ENCODE measurements at places on chromosomes 5 and 9.

- H3K4me1 ChIP-seq: peaks cover 26% of the 10 kb centered on the region
- no peak overlapping the region for H3K27ac ChIP-seq
- H3K27me3 ChIP-seq: no peaks in the 10 kb centered on the region
- no peak overlapping the region for H3K4me3 ChIP-seq
- DNase-seq: no peak
- no peaks in the 10 kb centered on the region for H3K36me3 ChIP-seq
These were observed 12.5 kb upstream of the SSBP2 start for GRCh38 chr5:81763294-81763928.

DNA sequence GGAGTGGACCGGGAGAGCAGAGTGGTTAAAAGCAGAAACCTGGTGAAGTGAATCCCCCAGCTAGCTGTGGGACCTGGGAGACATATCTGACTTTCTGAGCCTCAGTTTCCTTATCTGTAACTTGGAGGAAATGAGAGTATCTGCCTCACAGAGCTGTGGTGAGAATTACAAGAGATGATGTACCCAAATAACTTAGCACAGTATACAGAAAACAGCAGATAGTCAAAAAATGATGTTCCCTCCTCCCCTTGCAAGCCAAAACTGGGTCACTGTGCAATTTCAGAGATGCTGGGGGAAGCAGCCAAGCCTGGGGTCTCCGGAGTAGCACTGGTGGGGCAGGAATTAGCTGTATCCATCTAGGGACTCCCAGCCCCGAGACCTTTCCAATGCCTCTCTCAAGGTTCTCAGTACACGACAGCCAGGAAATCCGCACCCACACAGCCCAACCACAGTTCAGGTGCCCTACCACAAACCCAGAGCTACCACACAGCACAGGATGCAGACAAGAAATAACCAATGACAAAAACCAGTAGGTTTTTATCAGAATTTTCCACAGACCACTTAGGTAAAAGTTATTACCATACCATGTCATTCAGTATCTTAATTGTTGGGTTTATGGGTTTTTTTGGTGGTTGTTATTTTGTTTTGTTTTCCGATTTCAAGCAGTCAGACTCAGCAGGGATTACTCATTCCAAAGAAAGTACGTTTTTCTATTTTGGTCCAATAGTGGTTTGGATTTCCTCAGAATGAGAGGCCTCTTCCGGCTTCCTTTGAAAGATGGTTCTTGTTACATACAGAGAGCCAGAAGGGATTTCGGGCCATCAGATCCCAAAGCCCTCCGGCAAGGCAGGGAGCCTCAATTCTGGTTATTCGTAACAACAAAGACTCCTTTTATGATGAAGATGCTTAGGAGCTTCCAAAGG is 4.9 kb upstream of the HRH2 start:
- no peak overlapping the region for H3K27ac ChIP-seq
- H3K4me3 ChIP-seq: no peak overlapping the region
- no peak for DNase-seq
- H3K4me1 ChIP-seq: peaks cover 7% of the 10 kb centered on the region
- no peaks in the 10 kb centered on the region for H3K36me3 ChIP-seq

GRCh38 chr5:96936431-96937320 is 796 bp downstream of the LNPEP start:
- H3K4me3 ChIP-seq: peak overlapping the region; percentile 94
- no peak for DNase-seq
- H3K36me3 ChIP-seq: peaks cover 3% of the 10 kb centered on the region
- no peaks in the 10 kb centered on the region for H3K27me3 ChIP-seq

DNA sequence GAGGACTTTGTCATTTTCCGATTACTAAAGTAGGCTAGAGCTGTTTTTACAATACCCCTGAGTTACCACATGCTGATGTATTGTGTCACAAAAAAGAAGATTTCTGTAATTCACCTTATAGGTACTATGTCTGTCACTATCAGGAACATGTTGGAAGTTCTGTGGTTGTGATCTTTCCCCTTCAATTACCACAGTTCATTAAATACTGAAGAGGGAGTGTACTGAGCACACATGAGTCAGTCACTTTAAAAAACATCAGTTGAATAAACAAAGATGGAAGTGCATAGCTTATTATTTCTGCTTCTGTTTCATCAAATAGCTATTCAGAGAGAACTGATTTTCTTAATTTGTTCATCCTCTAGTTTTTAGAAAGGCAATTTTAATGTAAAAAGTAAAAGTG is 31.7 kb downstream of the AP3S1 start:
- peaks cover 41% of the 10 kb centered on the region for H3K36me3 ChIP-seq
- no peak overlapping the region for H3K27ac ChIP-seq
- H3K27me3 ChIP-seq: no peaks in the 10 kb centered on the region
- H3K4me1 ChIP-seq: peaks cover 5% of the 10 kb centered on the region
- DNase-seq: no peak

DNA sequence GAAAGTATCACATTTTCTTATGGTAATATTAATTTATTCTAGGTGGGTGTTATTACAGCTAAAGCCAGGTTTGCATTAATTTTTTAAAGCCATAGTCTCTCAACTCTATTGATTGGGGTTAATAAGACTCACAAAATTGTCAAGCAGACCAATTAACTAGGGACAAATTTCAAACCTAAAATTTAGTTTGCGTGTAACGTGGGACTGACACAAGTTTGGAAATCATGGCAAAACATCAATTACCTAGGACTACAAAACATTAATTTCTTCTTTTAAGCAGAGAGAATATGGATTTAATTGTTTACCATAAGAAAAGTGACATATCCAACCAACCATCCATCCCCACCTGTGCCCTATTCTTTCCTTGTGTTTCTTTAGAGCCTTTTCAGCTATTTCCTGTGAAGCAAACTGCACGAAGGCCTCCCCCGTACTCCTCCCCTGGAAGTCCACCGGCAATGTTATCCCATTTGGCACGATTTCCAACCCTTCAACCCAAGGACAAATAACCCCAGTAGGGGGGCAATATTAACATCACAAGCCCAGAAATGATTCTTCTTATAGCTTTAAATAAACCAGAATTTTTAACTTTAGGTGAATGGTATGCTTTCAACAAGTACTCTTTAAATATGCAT is 4.4 kb downstream of the HNRNPH1 start:
- H3K27me3 ChIP-seq: no peaks in the 10 kb centered on the region
- peak overlapping the region; percentile 91 for H3K27ac ChIP-seq
- peaks cover 64% of the 10 kb centered on the region for H3K36me3 ChIP-seq
- DNase-seq: no peak

GRCh38 chr5:8598996-8599395 is 730.0 kb downstream of the MTRR start:
- no peak for DNase-seq
- no peak overlapping the region for H3K27ac ChIP-seq
- no peak overlapping the region for H3K4me3 ChIP-seq
- H3K36me3 ChIP-seq: no peaks in the 10 kb centered on the region

DNA sequence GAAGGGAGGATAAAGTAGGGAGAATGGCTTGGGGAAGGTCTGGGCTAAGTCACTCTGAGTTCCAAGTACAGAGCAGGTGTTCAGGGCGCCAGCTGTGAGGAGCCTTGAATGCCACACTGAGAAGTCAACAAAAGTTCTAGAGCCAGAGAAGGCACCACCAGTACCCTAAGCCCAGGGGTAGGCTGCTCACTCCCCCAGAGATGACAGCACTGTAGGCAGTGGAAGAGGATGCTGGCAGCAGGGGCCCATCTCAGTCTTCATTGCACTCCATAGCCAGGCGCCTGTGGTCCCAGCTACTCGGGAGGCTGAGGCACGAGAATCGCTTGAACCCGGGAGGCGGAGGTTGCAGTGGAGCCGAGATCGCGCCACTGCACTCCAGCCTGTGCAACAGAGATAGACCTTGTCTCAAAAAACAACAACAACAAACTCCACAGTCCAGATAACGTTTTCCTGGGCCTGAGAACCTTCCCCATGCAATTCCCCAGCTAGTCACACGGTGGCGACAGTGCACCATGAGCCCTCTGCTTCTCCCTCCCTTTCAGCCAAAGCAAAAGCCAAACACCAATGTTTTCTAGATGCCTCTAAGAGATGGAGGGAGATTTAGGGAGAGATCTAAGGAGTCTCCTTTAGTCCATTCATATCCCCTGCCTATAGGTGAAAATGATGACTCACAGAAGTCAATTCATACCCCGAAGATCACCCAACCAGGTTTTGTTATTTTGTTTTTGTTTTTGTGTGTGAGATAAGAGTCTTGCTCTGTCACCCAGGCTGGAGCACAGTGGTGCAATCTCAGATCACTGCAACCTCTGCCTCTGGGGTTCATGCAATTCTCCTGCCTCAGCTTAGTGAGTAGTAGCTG is 19.8 kb upstream of the NSD1 start:
- H3K27ac ChIP-seq: no peak overlapping the region
- peak; percentile 88 for DNase-seq
- H3K4me3 ChIP-seq: no peak overlapping the region
- H3K36me3 ChIP-seq: no peaks in the 10 kb centered on the region

DNA sequence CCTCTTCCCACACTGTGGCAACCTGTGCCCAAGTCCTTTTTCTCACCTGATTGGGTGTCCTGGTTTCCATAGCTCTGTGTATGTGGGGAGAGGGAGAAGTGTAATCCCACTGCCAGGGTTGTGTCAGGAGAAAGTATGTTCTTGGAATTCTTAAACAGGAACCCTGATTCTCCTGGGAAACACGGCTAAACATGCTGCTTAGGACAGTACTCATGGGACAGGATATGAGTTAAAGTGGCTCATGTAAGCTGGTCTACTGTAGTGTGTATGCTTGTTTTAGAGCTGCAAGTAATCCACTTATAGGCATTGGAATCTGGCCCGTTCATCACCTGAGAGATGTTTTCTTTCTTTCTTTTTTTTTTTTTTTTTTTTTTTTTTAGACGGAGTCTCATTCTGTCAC is 23.9 kb downstream of the ARHGEF28 start:
- H3K4me3 ChIP-seq: no peak overlapping the region
- DNase-seq: no peak
- H3K27me3 ChIP-seq: peaks cover 87% of the 10 kb centered on the region
- no peak overlapping the region for H3K27ac ChIP-seq
- no peaks in the 10 kb centered on the region for H3K36me3 ChIP-seq

DNA sequence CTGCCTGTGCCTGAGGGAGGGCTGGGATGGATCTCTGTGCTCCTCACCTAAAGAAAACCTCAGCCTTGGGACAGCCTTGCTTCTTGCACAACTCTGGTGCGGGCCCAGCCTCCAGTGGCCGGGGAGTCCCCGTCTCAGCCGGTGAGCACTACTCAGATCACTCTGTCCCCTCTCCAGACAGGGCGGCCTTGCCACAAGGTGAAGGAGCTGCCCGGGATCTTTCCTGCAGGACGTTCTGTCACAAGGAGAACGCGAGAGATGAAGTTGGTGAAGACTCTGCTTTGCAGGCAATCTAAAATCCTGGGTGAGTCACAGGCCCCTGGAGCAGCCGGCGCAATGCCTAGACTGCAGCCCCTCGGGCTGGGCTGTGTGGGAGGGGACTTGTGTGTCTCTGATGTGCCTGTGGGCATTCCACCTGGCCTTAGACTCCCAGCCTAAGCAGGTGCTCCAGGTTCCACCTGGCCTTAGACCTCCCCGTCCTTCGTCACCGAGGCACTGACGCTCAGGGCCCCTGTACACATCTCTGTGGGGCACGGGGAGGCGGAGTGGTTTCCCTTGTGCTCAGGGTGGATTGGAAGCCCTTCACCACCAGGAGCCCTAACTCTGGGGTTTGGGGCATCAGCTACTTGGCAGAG is 15.2 kb upstream of the IRX4 start:
- no peak overlapping the region for H3K4me3 ChIP-seq
- H3K4me1 ChIP-seq: no peaks in the 10 kb centered on the region
- H3K27ac ChIP-seq: no peak overlapping the region
- H3K27me3 ChIP-seq: peaks cover 89% of the 10 kb centered on the region
- no peaks in the 10 kb centered on the region for H3K36me3 ChIP-seq

- no peaks in the 10 kb centered on the region for H3K27me3 ChIP-seq
- H3K4me1 ChIP-seq: peaks cover 2% of the 10 kb centered on the region
- H3K36me3 ChIP-seq: no peaks in the 10 kb centered on the region
- no peak overlapping the region for H3K27ac ChIP-seq
These were observed 59.6 kb upstream of the SLC1A1 start for GRCh38 chr9:4430432-4431261.

DNA sequence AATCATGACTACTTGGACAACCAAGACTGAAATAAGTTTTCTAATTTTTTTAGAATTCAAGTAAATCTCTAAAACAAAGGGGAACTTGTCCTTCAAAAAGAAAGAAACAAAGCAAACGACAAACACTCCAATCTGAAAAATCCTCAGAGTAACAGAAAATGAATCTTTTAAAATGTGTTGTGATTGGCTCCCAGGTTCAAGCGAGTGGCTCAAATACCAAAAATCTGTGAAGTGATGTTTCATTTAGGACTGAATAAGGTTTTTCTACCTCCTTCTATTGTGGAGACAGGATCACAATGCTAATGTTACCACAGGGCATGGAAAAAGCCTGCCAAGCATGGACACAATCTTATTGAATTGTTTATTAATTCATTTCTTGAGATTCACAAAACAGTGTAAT is 415.7 kb downstream of the RAB3C start:
- no peak overlapping the region for H3K4me3 ChIP-seq
- H3K27me3 ChIP-seq: no peaks in the 10 kb centered on the region
- H3K27ac ChIP-seq: no peak overlapping the region
- H3K4me1 ChIP-seq: peaks cover 33% of the 10 kb centered on the region
- no peak for DNase-seq

- DNase-seq: peak; percentile 20
- no peak overlapping the region for H3K27ac ChIP-seq
- no peaks in the 10 kb centered on the region for H3K36me3 ChIP-seq
- peaks cover 32% of the 10 kb centered on the region for H3K27me3 ChIP-seq
- H3K4me1 ChIP-seq: peaks cover 13% of the 10 kb centered on the region
These were observed 139.6 kb downstream of the MTX3 start for GRCh38 chr5:79851391-79851863.

All from mesothelial cell of epicardium (in vitro differentiated cells).